ENCODE measurements at places on chromosomes 6 and 20.
A peak's percentile ranks its signal among the peaks of the same experiment; 100 is the strongest.

DNA sequence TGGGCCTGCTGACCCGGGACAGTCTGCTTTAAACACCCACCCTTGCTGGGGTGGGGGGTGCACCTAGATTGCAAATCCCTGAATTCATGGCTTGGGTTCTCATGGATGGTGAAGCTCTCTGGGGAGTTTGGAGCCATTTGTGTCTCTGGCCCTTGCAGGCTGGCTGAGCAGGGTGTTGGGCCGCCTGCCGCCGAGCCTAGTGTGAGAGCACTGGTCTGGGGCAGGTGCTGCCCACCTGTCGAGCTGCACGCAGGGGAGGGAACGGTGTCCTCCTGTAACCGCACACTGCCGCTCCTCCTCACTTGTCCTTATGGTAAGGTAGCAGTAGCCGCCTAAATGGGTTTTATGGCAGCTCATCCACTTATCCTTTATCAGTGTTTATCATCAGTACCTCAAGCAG lies 143.9 kb downstream of the DTNBP1 start:
- no peak for DNase-seq

DNA sequence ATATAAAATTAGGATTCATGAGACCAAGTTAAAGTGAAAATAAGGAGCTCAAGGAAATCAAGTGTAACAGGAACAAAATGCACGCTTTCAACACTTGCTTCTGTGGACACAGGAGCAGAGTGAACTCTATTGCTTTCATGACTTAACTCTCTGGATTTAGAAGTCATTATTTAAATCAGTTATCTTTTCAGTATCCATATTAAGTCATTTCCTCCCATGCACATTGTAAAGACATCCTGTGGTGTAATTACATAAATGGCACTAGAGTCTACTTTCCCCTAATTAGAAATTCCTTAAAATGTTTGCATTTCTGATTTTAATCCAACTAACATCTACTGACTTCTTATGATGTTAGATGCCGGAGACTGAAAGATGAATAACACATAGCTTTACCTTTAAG lies 88.0 kb downstream of the INSM1 start:
- DNase-seq: no peak

GRCh38 chr6:130749402-130749801 lies 77.8 kb upstream of the SMLR1 start:
- DNase-seq: no peak

DNA sequence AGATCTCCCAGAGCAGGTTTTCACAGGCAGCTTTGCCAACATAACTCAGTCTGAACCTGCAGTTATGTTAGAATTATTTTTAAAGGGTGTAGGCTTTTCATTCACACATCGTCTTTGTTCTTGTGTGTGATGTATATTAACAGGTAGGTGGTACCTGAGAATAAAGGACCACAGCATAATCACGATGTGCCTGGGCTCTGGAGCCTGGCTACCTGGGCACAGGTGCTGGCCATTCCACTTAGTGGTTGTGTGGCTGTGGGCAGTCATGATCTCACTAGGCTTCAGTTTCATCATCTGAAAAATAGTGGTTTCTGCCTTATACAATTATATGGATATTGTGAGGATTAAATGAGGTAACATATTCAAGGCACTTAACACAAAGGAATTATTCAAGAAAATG lies 6.4 kb downstream of the CD109 start:
- no peak for DNase-seq

DNA sequence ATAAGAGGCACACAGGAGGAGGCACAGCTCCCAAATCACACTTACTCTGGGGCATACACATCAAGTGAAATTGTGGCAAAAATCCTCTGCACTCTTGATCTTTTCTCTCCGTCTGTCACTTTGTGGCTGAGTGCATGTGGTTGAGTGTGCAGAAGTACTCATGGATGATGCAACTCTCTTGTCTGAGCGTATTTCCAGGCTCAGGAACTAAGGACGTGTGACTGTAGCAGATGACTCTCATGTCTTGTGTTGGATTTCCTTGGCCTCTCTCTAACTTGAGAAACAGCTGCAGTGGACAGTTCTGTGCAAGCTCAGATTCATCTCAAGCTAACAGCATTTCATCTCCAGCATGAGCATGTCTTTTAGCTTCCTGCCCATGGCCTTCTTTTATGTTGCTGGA lies 245.4 kb upstream of the FLRT3 start:
- no peak for DNase-seq

DNA sequence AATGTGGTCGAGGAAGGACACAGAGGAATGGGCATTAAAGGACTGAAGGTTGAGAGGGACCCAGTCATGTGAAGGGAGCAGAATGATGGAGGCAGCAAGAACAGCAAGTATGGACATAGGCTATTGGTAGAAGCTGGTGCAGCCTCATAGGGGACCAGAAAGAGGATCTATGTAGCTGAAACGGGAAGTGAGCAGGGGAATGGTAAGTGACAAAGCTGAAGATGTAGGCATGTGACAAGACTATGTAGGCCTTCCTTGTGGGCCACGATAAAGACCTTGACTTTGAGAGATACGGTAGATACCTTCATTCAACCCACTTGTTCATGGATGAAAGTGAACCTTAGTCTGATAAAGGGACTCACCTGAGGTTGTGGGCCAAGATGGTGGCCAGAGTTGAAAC lies 3.5 kb downstream of the CTNNBL1 start:
- DNase-seq: no peak

DNA sequence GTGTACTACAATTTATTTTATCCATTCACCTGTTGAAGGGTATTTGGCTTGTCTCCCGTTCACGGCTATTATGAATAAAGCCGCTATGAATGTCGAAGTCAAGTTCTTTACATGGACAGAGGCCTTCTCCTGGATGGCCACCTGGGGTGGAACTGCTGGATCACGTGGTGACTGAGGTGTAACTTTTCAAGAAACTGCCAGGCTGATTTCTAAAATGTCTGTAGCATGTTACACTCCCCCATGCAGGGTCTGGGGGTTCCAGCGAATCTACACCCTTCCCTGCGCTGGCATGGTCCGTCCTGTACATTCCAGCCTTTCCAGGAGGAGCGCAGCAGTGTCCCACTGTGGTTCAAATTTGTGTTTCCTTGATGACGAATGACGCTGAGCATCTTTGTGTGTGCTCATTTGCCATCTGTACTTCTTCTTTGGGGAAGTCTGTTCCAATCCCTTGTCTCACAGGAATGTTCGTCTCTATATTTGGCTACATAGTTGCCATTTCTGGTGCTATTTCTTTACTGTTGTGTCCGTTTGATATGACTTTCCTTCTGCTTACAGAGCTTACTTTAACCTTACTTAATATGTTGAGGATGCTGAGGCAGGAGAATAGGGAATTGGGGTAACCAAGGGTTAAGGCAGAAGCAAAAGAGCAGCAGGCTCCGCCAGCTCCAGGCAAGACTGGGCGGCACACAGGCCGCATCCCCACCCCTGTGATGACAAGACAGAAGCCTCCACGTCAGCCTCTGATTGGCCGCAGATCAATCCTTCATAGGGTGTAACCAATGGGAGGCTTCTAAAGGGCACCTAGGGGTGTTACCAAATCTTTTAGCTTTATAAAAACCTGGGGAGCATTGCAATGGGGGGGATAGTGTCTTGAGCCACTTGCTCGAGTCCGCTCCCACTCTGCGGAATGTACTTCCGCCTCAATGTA lies 106.6 kb downstream of the TAF4 start:
- DNase-seq: no peak

GRCh38 chr20:3811467-3812258 lies 8.7 kb upstream of the AP5S1 start:
- DNase-seq: peak; percentile 96

GRCh38 chr20:460180-460579 lies 2.2 kb downstream of the TBC1D20 start:
- DNase-seq: no peak

GRCh38 chr20:41234546-41234945 lies 83.0 kb downstream of the ZHX3 start:
- peak; percentile 84 for DNase-seq

- DNase-seq: no peak
Observed at GRCh38 chr6:28758818-28759235, 165.0 kb downstream of the TRIM27 start.

GRCh38 chr20:38623061-38623460 lies 21.5 kb downstream of the ARHGAP40 start:
- no peak for DNase-seq

- DNase-seq: no peak
Observed at GRCh38 chr6:144033816-144034735, 26.0 kb upstream of the PLAGL1 start.
